ENCODE measurements at places on chromosomes 2 and 18.
A peak's percentile ranks its signal among the peaks of the same experiment; 100 is the strongest.

- DNase-seq, result no peak
Measured at GRCh38 chr2:99689145-99689742, 199.4 kb upstream of the REV1 start.

- DNase-seq, result no peak
Measured at GRCh38 chr2:95334916-95335641, 37.9 kb downstream of the KCNIP3 start.

- peak; percentile 82 for DNase-seq
Measured at GRCh38 chr18:23918395-23919032, 96.0 kb upstream of the TTC39C start.

GRCh38 chr18:49130261-49130660 lies 179.5 kb upstream of the SMAD7 start:
- DNase-seq, result no peak

GRCh38 chr18:26304511-26304910 lies 78.3 kb downstream of the TAF4B start:
- DNase-seq, result no peak

GRCh38 chr2:170503563-170503962 lies 211.6 kb upstream of the SP5 start:
- no peak for DNase-seq

DNA sequence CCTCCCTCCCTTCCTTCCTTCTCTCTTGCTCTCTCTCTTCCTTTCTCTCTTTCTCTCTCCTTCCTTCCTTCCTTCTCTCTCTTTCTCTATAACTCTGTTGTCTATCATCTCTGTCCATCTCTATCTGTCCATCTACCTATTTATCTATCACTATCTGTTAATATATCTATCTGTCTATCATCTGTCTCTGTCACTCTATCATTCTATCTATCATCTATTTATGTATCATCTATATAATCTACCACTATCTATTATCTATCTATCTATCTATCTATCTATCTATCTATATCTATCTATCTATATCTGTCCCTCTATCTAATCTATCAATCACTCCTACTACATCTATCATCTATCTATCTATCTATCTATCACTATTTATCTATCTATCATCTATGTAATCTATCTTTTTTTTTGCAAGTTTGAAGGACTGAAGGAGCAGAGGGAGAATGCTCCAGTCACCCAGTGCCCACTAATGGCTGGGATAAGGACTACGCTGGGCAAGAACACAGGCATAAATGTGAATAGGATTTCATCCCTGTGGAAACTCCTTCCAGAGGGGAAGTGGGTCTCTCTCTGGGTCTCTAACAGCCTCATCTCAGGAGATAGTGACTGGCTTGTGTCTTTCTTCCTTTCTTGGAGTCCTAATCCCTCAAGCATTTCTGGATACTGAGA lies 427.0 kb downstream of the LPIN1 start:
- no peak for DNase-seq

DNA sequence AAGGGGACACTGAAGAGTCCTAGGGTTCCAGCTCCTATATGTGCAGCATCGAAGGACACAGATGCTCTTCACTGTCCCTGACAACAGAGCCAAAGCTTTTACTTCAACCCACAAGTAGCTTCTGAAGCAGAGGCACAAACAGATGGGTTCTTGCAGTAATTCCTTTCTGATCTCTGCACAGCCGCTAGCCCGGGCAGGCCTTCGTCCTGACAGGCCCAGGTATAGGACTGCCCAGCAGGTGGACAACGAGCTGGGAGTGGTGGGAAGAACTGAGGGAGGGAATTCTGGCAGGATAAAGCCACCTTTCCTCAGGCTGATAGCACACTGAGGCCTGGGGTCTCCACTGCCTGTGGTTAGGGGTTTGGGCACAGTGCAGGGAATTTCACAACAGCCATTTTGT lies 94.8 kb downstream of the RHOB start:
- DNase-seq, result no peak

- no peak for DNase-seq
Measured at GRCh38 chr18:6746386-6746960, 17.0 kb downstream of the ARHGAP28 start.

DNA sequence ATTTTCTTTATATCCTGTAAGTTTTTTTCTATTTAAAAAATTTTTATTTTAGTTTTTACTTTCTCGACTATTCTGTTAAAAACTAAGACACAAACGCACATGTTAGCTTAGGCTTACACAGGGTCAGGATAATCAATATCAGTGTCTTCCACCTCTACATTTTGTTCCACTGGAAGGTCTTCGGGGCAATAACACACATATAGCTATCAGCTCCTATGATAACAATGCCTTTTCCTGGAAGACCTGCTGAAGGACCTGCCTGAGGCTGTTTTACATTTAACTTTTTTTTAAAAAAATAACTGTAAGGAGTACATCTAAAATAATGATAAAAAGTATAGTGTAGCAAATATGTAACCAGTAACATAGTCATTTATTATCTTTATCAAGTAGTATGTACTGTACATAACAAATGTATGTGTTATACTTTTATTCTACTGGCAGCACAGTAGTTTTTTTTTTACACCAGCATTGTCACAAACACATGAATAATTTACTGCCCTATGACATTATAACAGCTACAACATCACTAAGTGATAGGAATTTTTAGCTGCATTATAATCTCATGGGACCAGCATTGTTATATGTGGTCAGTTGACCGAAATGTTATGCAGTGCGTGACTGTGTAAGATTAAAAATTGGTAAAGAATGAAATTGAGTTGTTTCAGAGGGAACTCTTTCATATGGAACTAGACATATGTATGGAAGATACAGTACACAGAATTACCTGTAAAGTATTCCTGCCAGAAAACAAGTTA lies 37.9 kb downstream of the CCDC138 start:
- DNase-seq, result no peak

GRCh38 chr2:234705108-234705507 lies 208.2 kb upstream of the ARL4C start:
- DNase-seq, result no peak

- peak; percentile 55 for DNase-seq
Measured at GRCh38 chr18:24488824-24489493, 28.5 kb downstream of the HRH4 start.

- no peak for DNase-seq
Measured at GRCh38 chr2:33518929-33519328, 42.5 kb downstream of the RASGRP3 start.

DNA sequence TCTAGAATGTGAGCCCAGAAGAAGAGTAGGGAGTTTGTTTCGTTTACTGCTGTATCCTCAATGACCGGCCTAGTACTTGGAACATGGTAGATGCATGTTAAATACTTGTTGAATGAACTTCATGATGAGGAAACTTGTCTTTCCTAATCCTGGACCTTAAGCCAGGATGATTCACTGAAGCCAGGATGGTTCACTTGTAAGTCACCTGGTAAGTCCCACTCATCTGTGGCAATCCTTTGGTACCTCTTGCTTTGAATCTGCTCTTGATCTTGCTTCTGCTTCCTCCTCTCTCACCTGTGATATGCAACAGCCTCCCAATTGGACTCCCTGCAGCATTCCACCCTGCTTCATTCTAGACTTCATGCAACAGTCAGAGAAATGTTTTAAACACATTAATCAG lies 43.6 kb downstream of the QPCT start:
- no peak for DNase-seq

- no peak for DNase-seq
Measured at GRCh38 chr18:26309281-26309680, 83.0 kb downstream of the TAF4B start.

DNA sequence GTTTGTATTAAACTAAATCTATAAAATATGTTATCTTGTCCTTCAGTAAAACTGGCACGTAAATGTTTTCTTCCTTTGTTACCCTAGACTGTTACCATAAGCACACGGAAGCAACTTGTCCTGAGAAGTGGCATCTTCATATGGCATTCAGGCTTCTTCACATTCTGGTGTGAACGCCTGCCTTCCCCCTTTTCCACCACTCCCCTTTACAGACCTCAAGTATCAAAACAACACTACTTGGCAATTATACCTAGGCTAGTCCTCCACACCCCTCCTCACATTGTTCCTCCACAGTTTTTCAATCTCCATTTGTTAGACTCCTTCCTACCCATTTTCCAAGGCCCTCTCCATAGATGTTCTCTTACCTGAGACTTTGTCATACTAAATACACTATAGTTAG lies 2.9 kb downstream of the MEX3C start:
- peak; percentile 29 for DNase-seq

DNA sequence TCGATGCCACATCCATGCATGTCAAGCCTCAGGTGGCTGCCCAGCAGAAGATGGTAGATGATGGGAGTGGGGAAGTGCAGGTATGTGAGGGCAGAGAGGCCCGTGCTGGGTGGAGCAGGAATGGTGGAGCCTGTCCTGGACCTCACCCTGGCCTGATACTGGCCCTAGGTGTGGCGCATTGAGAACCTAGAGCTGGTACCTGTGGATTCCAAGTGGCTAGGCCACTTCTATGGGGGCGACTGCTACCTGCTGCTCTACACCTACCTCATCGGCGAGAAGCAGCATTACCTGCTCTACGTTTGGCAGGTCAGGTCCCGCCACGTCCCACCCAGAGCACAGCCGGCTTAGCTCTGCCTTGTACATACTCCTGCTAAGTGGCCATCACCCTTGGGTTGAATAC lies 13.0 kb downstream of the VIL1 start:
- DNase-seq, result no peak

DNA sequence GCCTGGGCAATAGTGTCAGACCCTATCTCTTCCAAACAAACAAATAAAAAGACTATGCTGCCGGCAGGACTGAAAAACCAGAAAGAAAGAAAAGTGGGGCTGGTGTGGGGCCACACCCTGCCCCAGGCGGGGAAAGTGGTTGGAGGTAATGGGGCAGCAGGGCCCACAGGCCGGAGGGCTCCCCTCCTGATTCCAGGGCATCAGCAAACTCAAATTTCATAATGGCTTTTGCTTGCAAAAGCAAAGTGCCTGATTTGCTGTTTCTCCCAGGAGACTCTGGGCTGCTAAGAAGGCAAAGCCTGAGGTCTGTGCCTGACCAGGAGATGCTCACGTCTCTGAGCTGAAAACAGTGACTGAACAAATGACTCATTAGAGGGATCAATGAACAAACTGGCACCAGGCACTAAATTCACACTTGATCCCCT lies 121.9 kb downstream of the HDAC4 start:
- no peak for DNase-seq

DNA sequence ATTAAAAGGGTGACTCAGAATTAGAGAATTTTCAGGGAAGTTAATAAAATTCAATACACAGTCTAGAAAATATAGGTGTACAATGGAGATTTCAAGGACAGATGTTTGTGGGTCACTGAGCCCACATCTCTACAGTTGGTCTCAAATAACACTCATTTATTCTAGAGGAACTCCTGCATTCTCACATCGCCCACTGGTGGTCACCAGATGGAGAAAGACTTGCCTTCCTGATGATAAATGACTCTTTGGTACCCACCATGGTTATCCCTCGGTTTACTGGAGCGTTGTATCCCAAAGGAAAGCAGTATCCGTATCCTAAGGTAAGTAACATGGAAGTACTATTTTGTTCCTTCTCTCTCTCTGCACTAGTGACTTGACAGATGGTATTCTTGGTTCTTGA lies 1297.1 kb downstream of the DPP10 start:
- DNase-seq, result no peak

DNA sequence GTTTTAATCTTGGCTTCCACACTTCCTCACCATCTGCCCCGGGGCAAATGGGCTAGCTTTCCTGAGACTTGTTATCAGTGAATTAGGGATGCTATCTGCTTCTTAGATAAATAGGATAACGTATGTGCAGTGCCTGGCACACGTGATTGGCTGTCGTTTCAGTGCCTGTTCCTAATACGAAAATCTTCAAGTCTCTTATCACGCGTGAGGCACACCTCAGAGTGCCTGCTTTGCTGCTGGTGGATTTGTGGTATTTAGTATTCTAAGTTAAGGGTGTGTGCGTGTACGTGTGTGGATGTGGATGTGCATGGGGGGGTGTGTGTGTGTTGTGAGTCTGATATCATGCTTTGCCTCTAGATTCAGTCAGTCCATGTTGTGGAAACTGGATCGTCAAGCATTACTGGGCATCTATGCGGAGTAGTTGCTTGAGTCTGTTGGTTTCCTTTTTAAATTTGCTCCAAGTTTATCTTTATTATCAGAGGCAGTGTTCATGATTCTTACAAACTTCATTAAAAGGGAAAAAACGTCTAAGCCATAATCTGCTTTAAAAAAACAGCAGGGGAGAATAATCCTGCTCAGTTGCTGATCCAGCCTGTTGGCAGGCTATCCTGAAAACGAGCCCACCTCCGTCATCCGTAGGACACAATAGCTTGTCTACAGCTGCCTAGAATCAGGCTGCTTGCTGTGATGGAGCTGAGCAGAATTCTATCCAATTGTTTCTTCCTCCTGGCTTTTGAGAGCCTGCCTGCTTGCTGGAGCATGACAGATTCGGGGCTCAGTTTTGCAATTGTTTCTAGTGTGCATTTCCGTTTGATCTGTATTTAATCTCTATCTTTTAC lies 6.6 kb downstream of the SH3RF3 start:
- DNase-seq, result no peak

DNA sequence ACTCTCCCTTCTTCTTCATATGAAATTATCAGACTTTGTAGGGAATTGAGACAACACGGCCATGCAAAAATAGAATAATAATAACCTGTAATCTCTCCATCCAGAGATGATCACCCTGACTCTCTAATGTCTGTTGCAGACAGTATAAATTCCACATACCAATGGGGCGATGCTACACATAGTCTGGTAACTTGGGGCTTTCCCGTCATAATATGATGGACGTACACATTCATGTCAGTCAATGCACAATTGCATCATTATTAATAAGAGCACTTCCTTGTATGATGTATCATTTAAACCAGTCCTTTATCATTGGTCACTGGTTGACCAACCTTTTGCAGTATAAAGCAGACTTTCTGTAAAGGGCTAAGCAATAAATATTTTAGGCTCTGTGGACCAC lies 39.5 kb upstream of the SCLY start:
- no peak for DNase-seq

GRCh38 chr2:39913648-39914461 lies 134.8 kb upstream of the THUMPD2 start:
- DNase-seq, result peak; percentile 25

DNA sequence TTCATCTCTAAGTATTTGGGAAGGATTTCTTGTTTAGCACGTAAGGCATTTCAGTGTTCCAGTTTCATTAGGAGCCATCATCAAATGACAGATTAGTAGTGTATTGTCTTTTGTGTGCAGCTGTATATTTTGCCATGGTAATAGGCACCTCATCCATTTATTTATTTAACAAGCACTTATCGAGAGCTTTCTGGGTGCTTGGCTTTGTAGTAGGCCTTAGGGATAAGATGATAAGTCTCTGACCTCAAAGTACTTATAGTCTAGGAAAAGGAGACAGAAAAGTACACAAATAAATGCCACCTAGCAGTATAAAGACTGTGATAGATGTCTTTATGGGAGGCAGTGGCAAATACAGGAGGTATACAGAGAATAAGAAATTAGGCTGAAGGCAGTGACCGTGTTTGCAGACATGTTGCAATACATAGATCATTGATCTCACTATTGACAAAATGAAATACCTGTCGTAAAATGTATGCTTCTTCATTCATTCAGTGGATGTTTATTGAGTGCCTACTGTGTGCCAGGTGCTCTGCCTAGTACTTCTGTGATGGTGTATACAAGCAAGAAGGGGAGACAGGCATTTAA lies 265.9 kb downstream of the SETBP1 start:
- DNase-seq, result no peak

Measured in CD4-positive, alpha-beta T cell treated with Interleukin-10 for 1 hour (primary cell).